ENCODE measurements at places on chromosomes 2 and 18. TPM values are rescaled to one million over a fixed set of nuclear protein-coding genes. Genes with fewer than 3 reads are reported as not detected.

- no peak for DNase-seq
These were observed 30.3 kb downstream of the ALMS1 start for GRCh38 chr2:73415906-73416305.

ACVR1C gene
- total RNA-seq = not detected

DNA sequence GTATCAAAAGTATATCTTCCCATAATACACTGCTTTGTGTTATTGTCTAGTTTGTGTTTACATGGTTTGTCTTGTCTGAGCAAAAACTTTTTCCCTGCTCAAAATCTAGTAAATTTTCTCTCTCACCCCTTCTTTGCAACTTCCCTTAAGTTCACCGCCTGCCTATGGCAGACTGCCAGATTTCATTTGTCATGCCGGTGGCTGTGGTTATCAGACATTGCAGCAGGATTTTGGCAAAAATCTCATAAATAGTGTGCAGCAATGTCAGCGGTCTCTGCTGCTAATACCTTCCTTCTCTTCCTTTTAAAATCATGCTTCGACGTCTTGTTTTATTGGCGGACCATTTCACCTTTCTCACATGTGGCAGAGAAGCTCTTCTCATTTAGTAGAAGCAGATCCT is 45.6 kb upstream of the TMEM178A start:
- no peak for DNase-seq

SCG2 gene
- total RNA-seq = not detected
